ENCODE measurements at places on chromosomes 2 and 18.

GRCh38 chr2:133600266-133600928, 32.1 kb upstream of the NCKAP5 start:
- DNase-seq, result no peak

DNA sequence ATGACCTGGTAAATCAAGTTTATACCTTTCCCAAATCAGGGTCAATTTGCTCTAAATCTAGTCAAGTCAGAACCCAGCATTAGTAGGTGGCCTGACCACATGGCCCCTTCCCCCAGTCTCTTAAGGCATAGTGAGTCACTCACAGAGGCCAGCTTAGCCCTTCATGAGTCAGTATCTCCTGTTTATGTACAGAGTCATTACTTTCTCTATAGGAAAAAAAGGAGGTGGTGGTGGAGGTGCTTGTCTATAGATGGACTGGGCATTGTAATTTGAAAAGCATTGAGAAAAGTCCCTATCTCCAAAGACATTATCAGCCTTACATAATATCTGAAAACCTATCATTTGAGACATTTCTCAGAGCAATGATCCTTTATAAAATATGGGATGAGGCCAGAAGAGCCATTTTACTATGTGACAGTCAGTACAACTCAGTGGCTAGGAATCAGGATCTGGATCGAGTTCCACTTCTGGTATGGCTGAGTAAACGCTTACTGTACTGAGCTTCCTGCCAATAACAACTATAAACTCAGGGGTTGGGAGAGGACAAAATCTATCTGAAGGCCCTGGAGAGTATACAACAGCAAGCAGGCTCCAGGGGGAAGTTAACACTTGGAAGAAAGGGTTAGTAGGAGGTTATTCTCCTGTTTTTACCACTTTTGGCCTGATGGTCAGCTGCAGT, 22.5 kb upstream of the SIGLEC15 start:
- no peak for DNase-seq

DNA sequence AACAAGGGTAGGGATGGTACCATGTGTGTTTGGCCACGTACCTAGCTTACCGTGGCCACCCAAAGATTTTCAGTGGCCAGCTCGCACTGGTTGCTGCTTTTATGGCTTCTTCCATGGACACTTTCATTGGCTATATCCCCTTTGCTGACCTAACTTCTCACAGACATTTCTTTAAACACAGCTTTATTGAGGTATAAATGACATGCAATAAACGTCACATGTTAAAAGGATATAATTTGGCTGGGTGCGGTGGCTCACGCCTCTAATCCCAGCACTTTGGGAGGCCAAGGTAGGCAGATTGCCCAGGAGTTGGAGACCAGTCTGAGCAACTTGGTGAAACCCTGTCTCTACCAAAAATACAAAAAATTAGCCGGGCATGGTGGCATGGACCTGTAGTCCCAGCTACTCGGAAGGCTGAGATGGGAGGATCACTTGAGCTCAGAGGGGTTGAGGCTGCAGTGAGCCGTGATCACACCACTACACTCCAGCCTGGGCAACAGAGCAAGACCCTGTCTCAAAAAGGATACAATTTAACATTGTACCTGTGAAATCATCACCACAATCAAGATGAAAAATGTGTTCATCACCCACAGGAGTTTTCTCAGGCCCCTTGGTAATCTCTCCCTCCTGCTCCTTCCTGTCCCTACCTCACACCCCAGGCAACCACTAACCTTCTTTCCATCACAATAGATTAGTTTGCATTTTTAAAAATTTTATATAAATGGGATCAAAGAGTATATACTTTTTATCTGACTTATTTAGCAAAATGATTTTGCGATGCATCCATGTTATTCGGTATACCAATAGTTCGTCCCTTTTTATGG, 127.8 kb upstream of the PPP1CB start:
- no peak for DNase-seq

- DNase-seq, result no peak
These were observed 262.4 kb upstream of the CHST9 start for GRCh38 chr18:27447451-27447881.

DNA sequence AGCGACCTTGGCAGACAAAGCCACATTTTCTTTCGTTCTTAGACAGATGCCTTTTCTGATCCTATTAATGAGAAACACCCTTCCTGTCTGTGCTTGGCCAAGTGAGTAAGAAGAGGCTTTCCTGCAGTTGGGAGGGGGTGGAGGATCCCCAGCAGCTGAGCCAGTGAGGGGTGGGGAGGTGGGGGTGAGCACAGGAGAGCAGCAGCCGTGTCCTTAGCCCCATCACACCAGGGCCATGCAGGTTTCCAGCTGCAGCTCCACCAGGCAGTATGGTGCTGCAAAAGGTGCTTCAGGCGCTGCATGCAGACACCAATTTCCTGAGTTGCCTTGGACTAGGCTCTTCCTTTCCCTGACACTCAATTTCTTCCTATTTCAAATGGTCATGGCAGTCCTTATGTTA, 123.3 kb upstream of the SIX2 start:
- no peak for DNase-seq
